Activated CD8-positive, alpha-beta memory T cell treated with anti-CD3 and anti-CD28 coated beads for 1 hour (primary cell): ENCODE measurements at places on chromosomes 16 and 17.

- DNase-seq: no peak
Measured at GRCh38 chr17:62756198-62756597, 51.9 kb downstream of the MARCHF10 start.

DNA sequence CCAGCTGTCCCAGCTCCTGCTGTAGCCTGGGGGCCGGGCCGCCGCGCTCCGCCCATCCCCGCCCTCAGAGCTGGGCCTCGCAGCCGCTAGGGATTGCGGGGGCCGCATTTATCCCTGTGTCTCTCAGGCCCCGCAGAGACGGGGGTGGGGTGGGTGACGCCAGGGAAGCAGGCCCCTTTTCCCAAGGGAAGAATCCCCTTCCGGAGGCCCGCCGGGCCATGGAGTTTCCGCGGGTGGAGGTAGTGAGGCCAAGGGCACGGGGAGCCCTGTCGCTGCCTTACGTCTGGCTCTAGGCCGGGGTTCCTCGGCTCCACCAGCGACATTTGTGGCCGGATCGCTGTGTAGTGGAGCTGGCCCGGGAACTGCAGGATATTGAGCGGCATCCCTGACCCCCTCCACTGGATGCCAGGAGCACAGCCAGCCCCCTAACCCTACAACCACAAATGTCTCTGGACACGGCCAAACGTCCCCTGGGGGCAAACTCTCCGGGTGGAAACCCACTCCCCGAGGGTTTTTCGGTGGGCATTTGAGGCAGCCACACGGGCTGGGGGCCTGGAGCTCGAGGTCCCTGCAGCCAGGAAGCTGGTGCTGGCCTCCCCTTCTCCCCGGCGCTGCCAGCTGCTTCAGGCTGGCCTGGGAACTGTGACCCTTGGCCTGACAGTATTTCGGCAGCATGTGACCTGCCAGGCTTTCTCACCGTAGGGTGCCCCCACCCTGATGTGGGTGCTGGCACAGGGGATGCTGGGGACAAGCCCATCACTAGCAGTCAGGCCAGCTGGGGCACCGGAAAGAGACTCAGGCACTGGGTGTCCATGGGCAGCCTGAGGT, 12.0 kb upstream of the CD300A start:
- no peak for DNase-seq

DNA sequence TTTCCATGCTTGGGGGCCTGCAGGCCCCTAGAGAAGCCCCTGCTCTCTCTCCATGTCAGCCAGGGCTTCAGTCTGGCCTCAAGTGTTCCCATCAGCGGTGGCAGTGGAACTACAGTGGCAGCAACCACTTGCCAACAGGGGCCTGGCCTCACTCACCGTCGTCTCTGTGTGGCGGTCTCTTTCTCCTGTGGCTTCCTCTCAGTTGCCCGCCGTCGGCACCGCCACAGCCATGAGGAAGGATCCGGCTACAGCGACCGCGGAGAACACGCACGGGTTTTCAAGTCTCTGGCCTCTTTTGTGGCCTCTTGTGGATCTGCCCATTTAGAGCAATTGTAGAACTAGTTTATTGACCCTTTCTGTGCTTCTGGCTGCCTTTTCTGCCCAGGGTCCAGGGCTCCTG, 8.5 kb downstream of the ARMC7 start:
- DNase-seq: no peak

GRCh38 chr16:84893849-84894599, 74.2 kb downstream of the CRISPLD2 start:
- no peak for DNase-seq

DNA sequence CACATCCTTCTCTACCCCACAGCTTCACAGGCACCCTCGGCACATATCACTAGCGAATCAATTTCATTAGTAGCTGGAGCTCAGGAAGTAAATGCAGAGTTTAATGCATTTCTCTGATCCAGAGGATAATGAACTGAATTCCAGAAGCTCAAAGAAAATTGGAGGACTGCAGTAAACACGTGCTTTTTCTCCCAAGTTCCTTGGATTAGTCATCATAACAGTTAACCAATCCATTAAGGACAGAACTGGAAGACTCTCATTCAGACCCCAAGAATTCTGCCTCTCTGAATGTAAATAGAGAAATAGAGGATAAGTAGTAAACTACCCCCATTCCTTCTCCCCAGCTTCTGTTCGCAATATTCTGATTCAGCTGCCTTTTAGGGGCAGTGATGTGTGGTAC, 40.7 kb downstream of the DUSP14 start:
- no peak for DNase-seq

DNA sequence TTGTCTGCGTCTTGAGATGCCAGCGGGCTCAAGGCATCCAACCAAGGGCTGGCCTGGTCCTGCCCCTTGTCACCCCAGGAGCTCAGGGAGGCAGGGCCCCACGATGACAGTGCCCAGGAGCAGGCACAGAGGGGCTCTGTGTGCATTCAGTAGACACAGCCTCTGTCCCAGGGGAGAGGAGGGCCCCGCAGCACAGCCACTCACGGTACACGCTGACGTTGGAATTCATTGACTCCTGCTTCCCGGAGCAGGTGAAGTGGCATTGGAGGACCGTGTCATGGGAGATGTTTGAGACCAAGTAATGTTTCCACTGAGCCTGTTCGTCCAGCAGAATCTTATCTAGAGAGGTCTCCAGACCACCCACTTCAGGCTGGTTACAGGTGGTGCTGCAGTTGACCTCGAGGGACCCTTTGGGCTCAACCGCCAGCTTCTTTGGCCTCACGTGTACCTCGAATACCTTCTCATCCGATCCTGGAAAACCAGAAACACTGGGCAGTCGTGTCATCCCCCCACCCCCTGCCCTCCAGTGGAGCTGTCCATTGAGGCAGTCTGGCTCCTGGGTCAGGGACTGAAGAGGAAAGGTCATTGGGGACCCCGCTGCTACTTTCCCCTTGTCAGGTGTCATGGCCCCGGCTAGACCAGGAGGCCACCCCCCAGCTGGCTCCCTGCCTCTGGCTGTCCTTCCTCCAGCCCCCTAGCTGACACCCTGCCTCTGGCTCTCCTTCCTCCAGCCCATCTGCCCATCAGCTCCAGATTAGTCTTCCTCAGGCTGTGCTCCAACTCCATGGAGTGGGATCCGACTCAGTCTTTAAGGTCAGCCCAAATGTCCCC, 7.0 kb downstream of the PRR29 start:
- no peak for DNase-seq

GRCh38 chr16:70508752-70509151, 14.6 kb downstream of the COG4 start:
- DNase-seq: no peak

GRCh38 chr17:46783031-46783593, 35.4 kb downstream of the WNT3 start:
- no peak for DNase-seq

DNA sequence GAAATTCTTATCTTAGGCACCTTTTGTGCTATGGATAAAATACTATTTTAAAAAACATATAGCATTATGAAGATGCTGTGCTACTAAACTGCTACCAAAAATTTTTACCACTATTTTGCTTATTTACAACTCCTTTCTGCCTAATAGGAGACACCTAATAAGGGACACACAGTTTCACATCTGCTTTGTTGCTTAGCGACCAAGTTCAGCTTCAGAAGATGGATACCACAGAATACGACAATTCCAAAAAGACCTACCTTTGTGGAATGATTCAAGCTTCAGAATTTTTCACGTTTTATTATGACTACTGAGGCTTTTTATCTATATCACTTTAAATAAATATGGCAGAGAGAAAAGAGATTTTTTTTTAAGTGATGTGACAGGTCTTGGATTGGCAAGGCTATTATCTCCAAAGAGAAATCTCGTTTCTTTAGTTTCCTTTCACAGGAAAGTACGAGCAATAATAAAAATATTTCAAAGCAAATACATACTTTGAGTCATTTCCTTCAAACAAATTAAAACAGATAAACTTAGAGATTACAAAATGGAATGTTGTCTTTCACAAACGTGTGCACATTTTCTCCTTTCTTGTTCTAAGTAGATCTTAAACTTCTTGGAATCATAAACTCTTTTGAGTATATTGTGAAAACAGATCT, 35.4 kb downstream of the SPAG9 start:
- DNase-seq: no peak

DNA sequence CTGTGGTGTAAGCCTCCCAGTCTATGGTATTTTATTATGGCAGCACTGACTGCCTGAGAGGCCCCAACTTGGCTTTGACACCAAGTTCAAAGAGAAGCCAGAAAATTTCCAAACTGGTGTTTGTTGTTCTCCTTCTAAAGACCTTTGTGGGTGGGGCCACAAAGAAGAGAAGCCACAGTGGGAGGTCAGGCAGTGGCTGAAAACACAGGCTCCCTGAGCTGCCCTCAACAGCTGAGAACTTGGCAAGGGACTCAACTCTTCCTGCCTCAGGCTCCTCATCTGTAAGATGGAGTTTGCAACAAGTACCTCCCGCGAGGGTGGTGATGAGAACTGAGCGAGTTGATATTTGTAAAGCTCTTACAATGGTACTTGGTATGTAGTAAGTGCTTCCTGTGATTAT, 18.2 kb downstream of the CES5A start:
- DNase-seq: no peak

GRCh38 chr17:65290056-65290455, 152.9 kb downstream of the RGS9 start:
- DNase-seq: no peak

GRCh38 chr16:51146256-51146924, 4.7 kb downstream of the SALL1 start:
- no peak for DNase-seq

- DNase-seq: no peak
Measured at GRCh38 chr16:31025339-31025738, 8.0 kb upstream of the STX4 start.

DNA sequence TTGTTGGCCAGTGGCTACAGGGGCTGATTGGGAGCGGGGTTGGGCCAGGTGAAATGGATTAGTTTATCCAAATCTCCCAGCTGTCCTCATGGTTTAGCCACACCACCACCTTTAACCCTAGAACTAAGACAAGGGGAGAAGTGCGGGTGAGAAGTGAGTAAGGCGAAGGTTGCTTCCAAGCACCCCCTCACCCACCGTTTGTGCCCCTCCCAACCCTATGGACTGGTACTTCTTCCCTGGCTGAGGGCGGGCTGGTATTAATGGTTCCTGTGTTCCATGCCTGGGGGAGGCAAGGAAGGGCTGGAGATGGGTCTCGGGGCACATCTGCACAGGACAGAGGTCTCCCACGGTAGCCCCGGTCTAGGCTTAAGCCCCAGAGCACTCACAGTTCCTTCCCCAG, 25.1 kb downstream of the NT5M start:
- no peak for DNase-seq

GRCh38 chr17:75995385-75995925, 5.2 kb upstream of the CDK3 start:
- DNase-seq: no peak

GRCh38 chr17:60599220-60599619, 773 bp upstream of the PPM1D start:
- DNase-seq: no peak

DNA sequence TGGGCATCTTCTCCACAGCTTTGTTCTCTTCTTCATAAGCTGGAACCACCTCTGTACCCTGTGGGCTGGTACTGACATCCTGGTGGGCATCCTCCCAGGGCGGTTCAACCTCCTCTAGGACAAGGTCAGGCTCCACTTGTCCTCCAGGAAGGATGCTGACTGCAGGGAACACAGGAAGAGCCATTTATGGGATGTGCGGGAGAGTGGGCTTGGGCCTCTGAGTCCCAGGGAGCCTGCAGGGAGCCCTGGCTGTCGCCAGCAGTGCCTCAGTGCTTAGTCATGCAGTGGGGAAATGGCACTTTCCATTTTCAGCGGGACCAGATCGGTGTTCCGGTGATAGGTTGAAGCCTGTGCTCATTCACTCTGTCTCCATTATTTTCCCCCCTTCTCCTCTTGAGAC, 20.5 kb downstream of the CNGB1 start:
- DNase-seq: no peak

DNA sequence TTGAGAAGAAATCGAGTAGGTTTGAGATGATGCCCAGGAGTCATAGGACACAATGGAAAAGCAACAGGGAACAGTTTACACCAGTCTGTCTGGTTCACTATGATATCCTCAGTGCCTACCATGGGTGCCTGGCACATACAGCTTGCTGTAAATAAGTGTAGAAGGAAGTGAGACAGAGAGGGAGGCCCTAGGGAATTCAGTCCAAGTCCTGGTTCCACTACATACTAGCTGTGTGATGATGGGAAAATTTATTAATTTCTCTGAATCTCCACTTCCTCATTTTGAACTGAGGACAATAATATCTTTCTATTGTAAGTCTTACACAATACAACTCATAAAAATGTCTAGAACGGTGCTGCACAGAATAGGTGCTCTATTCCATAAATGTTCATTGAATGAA, 53.3 kb upstream of the LYRM9 start:
- no peak for DNase-seq

DNA sequence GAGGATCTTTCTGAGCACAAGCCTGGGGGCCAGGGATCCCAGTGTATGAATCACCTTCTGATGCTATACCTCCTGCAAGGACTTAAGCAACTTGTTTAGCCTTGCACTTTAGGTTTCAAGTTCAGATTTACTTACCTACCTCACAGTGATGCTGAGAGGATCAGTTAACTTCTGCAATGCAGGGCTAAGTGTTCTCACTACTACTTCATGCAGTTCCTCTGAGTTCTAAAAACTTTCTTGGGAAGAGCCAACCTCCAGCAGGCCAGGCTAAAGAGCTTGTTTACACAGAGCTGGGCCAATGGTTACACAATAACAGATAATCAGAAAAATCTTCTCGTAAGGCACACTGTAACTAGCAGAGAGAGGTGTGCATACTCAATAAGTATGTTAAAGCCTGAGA, 13.0 kb downstream of the VEZF1 start:
- DNase-seq: no peak

GRCh38 chr16:23027386-23027785, 121.9 kb downstream of the USP31 start:
- no peak for DNase-seq

GRCh38 chr16:11794996-11795886, 1.8 kb downstream of the ZC3H7A start:
- no peak for DNase-seq

DNA sequence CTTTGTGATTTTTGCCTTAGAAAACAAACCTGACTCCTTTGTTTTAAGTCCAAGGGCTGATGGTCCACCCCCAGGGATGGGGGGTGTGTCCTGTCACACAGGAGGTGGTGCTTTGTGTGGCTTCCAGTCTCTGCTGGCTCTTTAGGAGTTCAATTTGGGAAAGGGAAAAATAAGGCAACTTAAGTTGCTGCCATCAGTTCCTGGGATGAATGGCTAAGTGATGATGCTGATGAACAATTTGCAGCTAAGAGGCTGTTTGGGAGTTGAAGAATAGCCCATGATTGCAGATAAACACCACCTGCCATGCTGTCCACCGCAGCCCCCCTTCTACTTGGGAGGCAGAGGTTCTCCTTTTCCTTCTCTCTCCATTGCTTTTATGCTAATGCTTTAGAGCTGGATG, 40.2 kb downstream of the ARL4D start:
- no peak for DNase-seq

DNA sequence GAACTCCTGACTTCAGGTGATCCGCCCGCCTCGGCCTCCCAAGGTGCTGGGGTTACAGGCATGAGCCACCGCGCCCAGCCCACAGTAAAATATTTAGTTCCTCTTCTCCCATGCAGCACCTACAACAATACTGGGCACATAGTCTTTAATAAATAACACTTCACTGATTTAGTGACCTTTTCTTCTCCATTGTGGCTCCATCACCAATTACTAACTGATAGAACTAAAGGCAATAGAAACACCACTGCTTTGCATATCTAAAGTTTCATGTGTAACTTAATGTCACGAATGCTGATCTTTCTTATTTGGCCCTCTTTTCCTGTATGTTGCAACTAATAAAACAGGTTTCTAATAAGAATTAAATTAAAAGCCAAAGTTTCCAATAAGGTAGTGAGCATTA, 38.9 kb downstream of the TRIM37 start:
- DNase-seq: no peak
